DMS153 (cell line): ENCODE measurements at places on chromosomes 1 and 21.
A peak's percentile ranks its signal among the peaks of the same experiment; 100 is the strongest.

GRCh38 chr1:87684194-87684593, 355.5 kb downstream of the LMO4 start:
- peak; percentile 39 for DNase-seq

DNA sequence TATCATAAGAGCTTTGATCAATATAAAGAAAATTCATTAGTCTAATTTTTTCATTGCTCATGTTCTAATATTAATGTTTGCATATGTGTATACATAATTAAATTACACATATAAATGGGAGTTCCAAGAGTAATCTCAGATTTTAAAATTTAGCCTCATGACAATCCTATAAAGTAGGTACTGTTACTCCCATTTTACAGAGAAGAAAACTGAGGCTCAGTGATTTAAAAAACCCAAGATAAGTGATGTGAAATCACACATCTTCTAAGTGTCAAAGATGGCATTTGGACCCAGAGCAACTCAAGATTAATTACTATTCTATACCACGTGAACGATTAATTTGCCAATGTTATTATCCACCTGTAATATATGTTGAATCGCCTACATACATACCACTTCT, 122.3 kb downstream of the TM2D1 start:
- no peak for DNase-seq

- no peak for DNase-seq
These were observed 58.0 kb downstream of the DDX20 start for GRCh38 chr1:111813440-111814304.

DNA sequence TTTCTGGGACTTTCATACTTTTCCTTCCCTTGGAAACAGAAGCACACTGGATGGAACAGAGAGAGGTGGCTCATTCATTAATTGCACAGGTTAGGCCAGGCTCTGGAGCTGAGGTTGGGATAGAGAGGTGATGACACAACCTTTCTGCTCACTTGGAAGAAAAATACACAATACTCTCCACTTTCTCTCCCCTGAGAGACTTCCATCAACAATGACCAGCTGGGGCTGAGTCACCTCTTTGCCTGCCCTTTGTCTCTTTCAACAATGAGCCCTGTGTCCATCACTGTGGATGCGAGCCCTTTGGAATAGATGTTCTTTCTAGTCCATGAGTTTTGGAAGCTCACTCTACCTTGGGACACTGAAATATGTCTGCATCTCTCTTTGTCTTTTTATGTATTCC, 43.1 kb downstream of the ATP2B4 start:
- peak; percentile 13 for DNase-seq

DNA sequence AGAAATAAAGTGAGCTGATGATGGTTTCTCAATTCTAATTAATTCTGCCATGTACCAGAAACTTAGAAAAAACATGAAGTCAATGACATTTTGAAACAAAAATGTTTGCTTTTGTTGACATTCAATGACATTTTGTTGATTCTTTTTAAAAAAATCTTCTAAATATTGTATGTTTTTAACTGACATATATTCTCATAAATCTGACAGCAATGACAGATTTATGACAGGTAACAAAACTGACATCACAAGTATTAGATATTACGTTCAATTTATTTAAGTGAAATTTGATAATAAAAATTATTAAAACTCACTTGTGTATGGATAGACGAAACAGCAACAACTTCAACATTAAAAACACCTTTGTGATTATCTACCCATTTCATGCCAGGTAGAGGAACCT, 36.0 kb upstream of the ANGPTL3 start:
- no peak for DNase-seq

DNA sequence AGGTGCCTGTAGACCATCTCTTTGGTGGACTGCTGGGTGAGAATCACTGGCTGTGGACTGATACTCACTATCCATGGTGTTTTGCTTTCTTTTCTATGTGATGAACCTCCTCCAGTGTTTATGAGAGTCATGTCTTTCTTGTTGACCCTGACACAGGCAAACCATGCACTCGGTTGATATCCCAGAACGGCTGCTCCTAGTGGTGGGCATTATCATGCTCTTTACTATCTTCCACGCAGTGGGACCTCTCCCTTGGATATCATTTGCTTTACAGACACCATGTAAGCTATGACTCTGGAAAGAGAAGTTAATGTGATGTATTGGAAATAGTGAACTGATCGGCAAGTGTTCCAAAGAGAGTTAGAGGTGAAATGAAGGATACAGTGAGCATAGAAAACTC, 1455.6 kb downstream of the BRINP3 start:
- no peak for DNase-seq

- no peak for DNase-seq
These were observed 274.4 kb downstream of the RPS6KC1 start for GRCh38 chr1:213325482-213325881.

- DNase-seq = no peak
These were observed 4.3 kb downstream of the RNF2 start for GRCh38 chr1:185049670-185050069.

DNA sequence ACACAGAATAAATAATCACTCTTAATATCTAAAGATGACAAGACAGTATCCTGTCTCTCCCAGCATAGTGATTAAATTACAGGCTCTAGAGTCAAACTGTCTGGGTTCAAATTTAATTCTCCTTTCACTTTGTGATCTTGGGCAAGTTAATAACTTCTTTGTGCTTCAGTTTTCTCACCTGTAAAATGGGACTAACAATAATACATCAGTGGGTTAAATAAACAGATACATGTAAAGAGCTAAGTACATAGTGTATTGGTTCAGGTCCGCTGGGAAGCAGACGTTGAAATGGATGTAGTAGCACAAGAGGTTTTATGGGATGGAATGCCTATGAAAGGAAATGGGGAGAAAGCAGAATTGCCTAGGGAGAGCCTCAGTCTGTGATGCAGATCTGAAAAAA, 10.7 kb downstream of the ZFYVE9 start:
- DNase-seq = no peak

DNA sequence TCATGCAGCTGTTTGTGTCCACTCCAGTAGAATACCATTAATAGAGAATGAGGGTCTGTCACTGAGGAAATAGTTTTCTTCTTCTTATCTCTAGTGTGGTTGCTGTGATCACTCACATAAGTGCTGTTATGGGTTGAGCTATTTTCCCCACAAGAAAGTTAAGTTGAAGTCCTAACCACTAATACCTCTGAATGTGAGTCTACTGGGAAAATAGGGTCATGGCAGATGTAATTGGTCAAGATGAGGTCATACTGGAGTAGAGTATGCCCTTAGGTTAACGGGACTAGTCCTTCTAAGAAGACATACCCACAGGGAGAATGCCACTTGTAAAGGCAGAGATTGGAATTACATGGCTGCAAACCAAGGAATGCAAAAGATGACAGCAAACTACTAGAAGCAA, 70.5 kb upstream of the COL24A1 start:
- DNase-seq = no peak

DNA sequence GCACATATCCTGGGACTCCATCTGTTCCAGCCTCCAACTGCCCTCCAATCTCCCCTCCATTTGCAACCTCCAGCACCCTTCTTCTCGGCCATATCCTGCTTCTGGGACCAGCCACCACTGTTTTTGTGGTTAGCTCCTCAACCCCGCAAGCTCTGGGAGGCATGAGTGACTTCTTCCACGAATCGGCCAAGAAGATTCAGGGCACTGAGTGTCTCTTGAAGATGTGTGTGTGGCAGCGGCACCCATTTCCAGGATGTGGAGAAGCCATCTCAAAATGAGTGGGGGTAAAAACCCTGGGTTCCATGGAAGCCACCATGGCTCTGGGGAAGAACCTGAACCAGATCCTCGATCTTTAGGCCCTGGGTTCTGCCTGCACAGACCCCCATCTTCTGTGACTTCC, 194.6 kb downstream of the SLC45A1 start:
- no peak for DNase-seq

DNA sequence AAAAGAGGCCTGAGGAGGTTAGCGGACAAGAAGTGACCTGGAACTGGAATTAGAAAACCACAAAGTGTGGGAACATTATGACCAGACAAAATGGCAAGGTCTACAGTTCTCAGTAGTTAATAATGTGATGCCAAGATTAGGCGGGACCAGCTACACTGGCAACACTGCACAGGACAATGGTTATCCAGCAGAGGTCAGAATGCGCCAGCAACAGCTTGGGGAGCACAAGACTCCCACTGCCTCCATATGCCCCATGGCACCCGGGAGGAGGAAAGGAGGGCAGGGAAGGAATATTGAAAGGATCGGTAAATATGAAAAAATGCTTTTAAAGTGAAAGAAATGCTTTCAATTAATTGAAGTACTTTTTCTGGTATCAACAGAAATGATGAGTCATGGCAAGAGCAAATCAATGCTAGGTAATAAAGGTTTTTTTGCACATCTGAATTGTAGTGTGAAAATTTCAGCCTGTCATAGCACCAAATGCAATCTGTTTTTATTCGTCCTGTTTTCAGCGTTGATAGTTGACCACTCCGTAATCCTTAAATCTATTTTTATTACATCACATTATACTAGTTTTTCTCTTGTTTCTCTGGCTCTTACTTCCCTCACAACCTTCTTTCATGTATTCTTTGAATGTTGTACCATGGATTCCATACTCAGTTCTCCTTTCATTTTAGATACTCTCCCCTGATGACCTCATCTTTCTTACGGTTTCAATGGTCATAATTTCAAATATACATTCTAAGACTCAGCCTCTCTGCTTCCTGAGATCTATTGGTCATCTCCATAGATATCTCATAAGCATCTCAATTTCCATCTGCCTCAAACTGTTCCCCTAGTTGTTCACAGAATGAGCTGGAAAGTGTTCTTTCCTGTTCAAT, 30.7 kb downstream of the VCAM1 start:
- no peak for DNase-seq

GRCh38 chr1:235642011-235642942, 7.3 kb downstream of the GNG4 start:
- DNase-seq = peak; percentile 63

DNA sequence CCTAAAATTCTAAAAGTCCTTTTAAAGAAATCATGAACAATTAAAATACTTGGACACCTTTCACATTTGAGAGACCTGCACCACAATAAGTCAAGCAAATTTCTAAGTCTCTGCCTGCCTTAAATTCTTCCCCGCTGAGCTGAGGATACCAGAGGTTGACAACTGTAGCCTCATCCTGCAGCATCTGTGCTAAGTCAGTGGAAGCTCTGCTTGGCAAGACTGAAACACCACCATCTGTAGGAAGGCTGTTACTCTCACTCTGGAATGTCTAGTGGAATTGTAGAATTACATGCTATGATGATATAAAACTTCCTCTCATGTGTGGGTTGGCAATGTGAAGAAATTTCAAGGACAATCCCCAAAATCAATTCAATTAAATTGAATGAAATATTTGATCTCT, 1756.5 kb downstream of the NCAM2 start:
- no peak for DNase-seq

DNA sequence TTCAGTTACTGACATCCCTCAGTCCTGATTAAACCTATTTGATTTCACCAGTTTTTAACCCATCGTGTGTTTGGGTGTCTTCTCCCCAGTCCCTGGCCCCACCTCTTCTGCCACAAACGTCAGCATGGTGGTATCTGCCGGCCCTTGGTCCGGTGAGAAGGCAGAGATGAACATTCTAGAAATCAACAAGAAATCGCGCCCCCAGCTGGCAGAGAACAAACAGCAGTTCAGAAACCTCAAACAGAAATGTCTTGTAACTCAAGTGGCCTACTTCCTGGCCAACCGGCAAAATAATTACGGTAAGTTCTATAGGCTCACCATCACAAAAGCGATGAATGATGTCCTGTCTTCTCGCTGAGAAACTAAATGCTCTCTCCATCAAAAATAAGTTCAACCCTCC, 28.7 kb downstream of the NBPF3 start:
- no peak for DNase-seq

DNA sequence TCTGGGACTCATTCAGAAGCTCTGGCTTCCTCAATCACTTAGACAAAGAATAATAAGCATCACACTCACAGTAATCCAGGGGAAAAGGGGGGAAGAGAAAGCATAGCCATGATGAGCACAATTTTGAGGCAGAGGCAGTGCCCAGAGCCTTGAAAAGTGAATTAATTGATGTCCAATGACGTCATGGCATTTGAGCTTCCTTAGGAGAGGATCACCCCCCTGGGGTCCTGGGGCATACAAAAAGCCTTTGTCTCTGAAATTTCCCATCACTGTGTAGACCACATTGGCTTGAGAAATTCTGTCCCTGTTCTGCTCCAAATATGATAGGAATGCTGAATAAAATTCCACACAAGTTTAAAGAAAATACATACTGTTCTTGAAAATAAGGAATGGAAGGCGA, 84.3 kb upstream of the COA6 start:
- no peak for DNase-seq
